T follicular helper cell (primary cell): ENCODE measurements at places on chromosomes 4 and X.

- no peak for DNase-seq
Observed at GRCh38 chrX:100340491-100341141, 69.5 kb downstream of the PCDH19 start.

DNA sequence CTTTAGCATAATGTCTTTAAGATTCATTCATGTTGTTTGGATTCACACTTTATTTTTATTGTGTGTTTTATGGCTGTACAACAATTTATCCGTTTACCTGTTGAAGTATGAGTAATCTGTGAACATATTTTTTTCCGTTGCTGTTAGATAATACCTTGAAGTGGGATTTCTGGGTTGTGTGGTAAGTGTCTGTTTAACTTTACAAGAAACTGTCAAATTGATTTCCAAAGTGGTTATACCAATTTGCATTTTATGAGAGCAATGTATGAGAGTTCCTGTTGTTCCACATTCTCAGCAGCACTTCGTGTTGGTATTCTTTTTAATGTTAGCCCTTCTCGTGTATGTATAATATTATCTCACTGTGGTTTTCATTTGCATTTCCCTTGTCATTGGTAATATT is 53.6 kb downstream of the USP53 start:
- no peak for DNase-seq

DNA sequence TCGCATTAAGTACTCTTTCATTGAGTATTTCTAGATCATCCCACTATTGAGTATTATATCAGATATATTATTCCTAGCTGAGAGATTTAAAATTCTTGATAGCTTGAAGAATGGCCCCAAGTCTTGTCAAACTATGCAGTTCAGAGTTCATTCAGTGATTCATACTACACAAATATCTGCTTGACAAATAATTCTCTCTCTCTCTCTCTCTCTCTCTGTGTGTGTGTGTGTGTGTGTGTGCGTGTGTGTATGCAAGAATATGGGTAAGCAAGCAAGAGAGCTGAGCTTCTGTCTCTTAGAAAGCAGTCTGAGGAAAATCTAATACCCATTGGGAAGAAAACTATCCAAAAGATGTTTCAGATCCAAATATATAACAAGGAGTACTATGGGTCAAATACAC is 142.0 kb downstream of the SLC10A7 start:
- DNase-seq: no peak

DNA sequence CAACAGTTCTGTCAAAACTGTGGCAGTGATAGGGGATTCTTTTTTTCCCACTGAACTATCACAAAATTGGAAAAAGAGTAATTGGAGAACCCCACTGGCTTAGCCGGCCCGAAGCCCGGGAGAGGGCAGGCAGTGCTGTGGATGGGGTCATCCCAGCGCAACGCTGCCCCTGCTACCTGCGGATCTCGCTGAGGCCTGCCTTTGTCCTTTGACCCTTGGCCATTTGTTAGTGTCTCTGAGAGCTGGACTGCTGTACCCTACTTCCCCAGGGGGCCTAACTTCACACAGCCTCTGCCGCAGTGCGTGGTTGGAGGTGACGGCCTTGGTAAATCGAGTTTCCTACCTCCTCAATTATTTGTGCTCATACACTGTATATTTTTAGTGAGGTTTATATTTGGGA is 43.0 kb upstream of the MSANTD1 start:
- no peak for DNase-seq

DNA sequence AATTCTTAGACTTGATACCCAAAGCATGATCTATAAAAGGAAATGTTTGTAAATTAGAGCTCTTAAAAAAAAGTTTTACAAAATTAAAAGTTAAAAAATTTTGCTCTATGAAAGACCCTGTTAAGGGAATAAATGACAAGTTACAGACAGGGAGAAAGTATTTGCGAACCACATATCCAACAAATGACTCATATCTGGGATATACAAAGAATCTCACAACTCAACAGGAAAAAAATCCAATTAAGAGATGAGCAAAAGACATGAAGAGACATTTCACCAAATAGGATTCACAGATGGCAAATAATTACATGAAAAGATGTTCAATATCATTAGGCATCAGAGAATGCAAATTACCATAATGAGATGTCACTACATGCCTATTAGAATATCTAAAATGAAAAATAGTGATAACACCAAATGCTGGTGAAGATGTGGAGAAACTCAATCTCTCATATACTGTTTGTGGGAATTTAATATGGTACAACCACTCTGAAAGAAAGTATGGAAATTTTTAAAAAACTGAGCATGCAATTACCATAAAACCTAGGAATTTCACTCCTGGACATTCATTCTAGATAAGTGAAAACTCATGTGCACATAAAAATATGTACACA is 100.8 kb upstream of the EOLA2 start:
- DNase-seq: no peak

DNA sequence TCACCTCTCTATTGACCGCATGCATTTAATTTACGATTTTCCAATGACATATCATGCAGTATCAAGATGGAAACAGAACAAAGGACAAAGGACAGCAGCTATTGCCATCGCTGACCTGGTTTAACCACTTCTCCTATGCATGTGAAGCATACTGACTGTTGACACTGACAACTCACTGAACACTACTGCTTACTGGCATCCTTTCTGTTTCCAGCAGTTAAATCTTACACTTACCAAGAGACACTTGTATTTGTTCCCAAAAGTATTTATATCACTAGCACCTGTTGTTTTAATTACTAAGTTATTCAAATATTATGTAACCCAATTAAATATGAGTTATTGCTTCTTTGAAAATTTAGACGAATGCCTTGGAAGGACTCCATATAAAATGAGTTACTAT is 176.7 kb downstream of the PDGFC start:
- no peak for DNase-seq

- DNase-seq: no peak
Observed at GRCh38 chr4:184755278-184755677, 21.4 kb upstream of the CENPU start.

- DNase-seq: no peak
Observed at GRCh38 chr4:99968330-99968729, 18.3 kb upstream of the H2AZ1 start.

DNA sequence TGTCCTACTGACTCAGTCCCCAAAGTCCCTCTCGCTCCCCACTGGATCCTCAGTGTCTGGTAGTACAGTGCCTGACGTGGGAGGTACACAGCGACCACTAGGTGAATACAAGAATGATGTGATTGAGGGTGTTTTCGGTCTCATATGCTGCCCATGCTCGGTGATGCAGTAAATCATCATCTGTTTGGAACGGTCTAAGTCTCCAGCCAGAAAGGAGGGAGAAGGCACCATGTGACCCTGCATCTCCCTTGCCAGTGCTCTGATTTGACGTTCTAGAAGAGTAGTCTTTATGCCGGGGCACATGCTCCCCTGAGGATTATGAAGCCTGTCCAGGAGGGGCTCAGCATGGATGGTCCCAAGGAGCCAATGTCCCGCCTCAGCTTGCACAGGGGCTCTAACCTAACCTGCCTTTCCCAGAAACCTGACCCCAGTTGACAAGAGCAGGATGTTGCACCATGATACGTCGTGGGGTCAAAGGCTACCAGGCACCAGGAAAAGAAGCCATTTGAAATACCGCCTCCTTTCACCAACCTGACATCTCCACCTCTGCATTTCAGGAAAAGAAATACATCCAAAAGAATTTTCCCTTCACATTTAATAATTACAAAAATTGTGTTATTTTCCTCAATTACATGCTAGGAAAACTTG is 13.8 kb upstream of the PLXNB3 start:
- no peak for DNase-seq

DNA sequence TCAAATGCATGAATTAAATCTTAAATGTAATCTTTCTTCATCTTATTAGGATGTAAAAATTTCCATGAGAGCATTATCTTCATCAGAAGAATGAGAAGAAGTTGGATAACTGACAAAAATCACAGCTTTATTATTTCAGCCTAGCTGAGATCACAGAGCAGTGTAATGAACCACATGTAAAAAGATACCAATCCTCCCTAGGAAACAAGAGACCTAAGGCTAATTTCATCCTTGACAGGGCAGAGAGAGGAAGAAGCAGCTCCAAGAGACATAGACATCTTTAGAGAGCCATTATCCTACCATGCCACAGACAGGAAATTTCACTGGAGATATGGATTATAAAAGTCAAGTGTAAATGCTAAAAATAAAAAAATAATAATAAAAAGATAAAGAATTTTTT is 40.9 kb upstream of the IL15 start:
- no peak for DNase-seq
